ENCODE measurements at places on chromosomes 4 and X.

GRCh38 chr4:186628058-186628711, 72.8 kb upstream of the MTNR1A start:
- DNase-seq, result no peak

- DNase-seq, result no peak
Observed at GRCh38 chr4:16818005-16818404, 80.4 kb downstream of the LDB2 start.

DNA sequence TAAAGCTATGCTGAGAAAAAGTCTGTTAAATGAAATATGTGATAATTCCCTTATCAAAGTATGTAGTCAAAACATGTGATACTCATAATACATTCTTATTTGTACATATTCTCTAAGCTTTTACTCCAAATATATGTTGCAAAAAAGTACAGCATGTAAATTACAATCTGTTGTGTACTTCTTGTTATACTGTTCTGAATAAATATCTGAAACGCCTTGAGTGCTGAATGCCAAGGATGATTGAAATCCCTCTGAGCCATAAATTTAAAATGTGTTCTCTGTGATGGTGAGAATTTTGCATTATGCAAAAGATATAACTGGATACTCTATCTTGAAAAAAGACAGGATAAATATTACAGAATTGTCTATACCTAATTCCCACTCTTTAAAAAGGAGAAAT, 1128.0 kb downstream of the STPG2 start:
- DNase-seq, result no peak

DNA sequence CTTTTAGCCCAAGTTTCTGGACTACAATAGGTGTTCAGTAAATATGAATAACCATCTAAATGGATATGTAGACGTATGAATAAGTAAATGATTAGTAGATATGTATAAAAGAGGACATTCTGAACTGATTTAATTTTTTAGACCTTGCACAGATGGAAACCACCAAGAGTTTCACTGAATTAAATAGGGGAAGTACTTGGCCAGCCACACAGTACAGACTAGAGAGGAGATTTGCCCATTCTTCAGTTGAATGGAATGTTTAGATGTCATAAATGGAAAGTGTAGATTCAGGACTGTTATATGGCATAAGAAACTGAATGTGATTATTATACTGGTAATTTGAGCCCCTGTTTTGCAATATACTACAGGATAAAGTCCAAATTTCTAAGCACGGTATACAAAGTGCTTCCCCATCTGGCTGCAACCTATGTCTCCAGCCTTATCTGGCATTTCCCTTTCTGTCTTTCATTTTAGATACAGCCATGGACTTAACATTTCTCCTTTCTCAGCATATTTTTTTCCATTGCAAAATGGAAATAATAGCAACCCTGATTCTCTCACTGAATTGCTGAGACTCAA, 137.8 kb upstream of the HS3ST1 start:
- no peak for DNase-seq

GRCh38 chr4:47510506-47511143, 25.6 kb downstream of the ATP10D start:
- peak; percentile 11 for DNase-seq

GRCh38 chr4:66572949-66573348, 902.7 kb upstream of the EPHA5 start:
- DNase-seq, result no peak

DNA sequence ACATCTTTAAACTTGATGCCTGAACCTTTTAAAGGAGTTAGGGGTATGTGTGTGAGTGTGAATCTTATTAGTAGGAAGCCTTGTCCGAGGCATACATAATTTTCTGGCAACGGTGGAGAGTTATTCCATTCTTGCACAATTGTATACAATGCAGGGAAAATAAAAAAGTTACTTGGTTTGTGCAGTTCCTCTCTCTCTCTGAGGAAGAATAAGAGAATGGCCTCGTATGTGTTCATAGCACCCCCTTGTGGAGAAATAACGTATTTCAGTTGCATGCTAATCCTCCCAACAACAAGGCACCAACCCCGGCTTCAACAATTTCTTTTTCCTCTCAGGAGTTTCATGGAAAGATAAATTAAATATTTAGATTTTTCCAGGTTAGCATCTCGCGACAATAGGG, 33.7 kb upstream of the FGF13 start:
- DNase-seq, result peak; percentile 1

GRCh38 chr4:20916106-20916505, 215.8 kb downstream of the PACRGL start:
- DNase-seq, result no peak

GRCh38 chr4:185998791-185999190, 70.2 kb upstream of the TLR3 start:
- no peak for DNase-seq

DNA sequence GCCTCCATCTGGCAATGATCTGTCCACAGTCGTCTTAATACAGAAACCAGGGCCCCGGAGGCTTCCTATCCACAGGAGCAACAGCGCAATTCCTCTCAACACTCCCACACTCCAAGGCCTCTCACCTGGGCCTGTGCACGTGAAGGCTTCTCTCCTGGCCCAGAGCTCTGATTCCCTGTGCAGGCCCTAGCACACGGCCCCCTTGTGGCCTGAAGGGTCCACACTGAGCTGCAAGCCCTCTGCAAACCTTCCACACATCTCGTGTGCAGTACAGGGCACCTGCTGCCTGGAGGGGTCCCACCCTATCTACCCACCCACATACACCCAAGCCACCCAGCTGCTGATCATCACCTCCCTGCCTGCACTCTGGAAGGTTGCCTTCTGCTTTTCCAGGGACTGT, 150.1 kb upstream of the NUDT10 start:
- no peak for DNase-seq

- no peak for DNase-seq
Observed at GRCh38 chrX:69374569-69374968, 129.6 kb upstream of the NALF2 start.

- DNase-seq, result no peak
Observed at GRCh38 chrX:116413273-116413672, 23.1 kb upstream of the SLC6A14 start.

GRCh38 chr4:48863728-48864127, 32.8 kb downstream of the OCIAD1 start:
- DNase-seq, result no peak

GRCh38 chr4:42747971-42748370, 91.1 kb upstream of the ATP8A1 start:
- no peak for DNase-seq

DNA sequence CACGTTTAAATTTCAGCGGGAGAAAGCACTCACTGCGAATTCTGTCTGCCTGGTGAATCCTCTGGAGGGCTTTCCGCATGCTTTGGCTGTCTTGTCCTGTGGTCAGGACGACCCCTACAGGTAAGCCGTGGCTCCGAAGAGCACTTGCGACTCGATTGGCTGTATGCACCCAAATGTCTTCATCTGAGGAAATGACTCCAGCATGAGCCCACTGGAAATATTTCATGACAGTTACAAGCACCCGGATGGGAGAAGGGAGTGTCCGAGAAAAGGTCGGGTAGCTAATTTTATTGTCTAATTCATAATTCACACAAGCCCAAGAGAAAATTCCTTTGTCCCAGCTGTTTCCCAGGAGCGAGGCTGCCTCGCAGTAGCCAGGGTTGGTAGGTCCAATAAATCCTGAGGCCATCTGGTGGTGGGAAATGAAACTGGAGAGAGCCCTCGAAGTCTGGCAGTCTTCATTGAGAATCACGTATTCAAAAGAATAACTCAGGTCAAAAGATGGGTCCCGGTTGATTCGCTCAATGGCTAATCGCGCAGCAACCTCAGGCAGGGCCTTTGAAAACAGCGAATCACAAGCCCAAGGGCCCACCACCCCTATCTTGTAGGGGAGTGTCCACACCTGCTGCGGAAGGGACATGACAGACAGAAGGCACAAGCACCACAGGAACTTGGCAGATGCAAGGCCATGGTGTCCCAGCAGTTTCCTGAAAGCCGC, 6.6 kb downstream of the GUCY2F start:
- DNase-seq, result no peak

- no peak for DNase-seq
Observed at GRCh38 chr4:80713409-80713808, 317.1 kb upstream of the BMP3 start.

DNA sequence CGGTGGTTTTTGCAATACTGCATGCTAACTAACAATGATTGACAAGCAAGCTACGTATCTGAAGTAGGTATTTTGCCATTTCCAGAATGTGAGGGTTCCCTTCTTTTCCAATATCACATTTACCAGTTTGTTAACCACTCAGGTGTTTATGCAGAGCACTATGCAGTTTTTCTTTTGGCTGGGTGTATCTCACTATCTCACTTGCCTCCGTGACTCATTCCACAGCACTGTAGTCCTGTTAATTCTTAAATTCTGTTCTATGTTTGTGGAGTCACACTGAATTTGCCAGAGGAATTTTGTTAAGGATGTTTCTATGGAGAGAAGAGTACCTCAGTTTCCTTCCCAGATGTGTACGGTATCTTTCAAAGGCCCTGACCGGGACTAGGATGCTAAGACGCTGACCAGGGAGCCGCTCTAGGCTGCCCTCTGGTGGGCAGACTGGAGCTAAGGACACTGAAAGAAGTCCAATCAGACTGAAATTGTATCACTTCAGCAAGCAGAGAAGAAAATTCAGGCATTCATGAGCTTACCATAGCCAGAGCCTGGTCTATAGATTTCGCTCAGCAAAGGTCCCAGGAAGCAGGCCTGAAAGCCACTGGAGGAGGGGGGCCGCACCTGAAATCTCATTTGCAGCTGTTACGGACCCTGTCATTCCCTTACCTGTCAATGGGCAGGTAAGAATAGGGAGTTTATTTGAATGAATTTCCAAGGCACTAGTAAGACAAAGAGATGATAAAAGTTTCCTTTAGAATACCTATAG, 388.4 kb upstream of the SPOCK3 start:
- DNase-seq, result peak; percentile 17

DNA sequence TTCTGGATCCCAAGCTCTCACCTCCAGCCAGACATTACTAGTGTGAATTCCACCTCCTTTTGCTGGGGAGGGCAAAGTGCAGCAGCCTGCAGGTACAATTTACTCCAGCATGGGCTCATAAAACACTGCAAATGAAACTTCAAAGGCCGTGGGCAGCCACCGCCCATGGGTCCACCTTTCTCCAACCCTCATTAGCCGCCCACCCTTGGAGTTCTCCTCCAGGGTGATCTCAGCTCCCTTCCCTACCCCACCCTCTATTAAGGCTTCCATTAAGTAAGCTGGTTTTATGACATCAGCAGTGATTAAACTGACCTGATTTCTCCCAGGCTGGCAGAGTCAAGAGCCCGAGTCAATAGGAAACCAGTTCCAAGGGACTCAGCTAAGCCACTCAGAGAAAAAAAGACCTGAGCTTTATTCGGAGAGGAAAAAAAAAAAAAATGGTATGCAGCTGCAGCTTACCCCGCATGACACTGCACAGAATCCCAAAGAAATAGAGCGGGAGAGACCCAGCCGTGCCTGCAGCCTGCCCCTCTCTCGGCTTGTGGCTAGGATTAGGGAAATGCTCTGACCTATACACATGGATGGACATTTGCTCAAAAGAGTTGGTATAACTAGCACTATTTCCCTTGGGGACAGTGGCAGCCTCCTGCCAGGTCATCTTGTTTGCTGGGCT, 319.6 kb downstream of the PTTG2 start:
- no peak for DNase-seq

GRCh38 chr4:7399440-7400234, 35.1 kb downstream of the PSAPL1 start:
- DNase-seq, result no peak

DNA sequence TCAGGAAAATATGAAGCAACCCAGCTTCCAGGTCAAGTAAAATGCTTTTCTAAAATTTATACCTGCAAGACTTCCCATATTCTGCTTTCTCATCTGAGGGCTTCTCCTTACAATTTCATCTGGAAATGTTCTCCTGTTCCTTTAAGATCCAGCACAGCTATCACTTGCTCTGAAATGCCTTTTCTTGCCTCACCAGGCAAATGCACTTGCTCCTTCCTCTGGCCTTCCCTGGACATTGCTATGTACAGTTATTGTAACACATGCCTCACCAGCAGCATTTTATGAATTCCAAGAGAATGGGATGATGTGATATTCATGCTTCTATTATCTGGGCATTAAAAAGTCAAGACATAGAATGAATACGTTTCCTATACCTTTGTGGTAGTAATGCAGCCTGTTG, 842.1 kb upstream of the INTU start:
- no peak for DNase-seq

- DNase-seq, result no peak
Observed at GRCh38 chrX:10166248-10166716, 9.5 kb downstream of the CLCN4 start.

All from KG1 (cell line).